Vagina (tissue), 2 donors: ENCODE measurements at places on chromosomes 1 and 21. TPM values are rescaled to one million over a fixed set of nuclear protein-coding genes. Genes with fewer than 3 reads are reported as not detected.

- DNase-seq: no peak
Observed at GRCh38 chr1:48661726-48662463, 114.8 kb downstream of the BEND5 start.

GRCh38 chr1:12640237-12640957 is 3.5 kb upstream of the AADACL4 start:
- DNase-seq: no peak

- no peak for DNase-seq
Observed at GRCh38 chr21:18940791-18941190, 537.2 kb upstream of the TMPRSS15 start.

DNA sequence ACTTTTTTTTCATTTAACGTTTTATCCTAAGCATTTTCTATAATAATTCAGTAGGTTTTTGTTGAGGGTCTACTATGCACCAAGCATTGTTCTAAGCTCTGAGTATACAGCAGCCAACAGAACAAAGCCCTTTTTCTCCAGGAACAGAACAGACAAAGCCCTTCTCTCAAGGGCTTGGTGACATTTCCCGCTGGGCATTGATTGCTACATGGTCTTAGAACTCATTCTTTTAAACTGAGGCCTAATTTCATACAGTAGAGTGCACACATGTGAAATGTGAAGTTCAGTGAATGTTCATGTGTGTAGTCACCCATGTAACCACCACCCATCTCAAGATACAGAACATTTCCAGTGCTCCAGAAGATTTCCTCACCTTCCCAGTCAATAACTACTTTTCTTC is 15.2 kb upstream of the PDIK1L start:
- DNase-seq: no peak

DNA sequence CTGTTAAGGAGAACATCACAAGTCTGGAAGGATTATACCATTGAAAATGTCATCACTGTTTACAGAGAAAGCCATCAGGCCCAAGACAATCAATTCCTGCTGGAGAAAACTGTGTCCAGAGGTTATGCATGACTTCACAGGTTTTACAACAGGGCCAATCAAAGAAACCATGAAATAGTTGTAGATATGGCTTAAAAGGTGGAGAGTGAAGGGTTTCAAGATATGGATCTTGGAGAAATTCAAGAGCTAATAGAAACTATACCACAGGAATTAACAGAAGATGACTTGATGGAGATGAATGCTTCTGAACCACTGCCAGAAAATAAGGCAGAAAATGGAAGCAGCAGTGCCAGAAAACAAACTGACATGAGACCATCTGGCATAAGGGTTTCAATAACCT is 30.2 kb downstream of the USP1 start:
- no peak for DNase-seq

DNA sequence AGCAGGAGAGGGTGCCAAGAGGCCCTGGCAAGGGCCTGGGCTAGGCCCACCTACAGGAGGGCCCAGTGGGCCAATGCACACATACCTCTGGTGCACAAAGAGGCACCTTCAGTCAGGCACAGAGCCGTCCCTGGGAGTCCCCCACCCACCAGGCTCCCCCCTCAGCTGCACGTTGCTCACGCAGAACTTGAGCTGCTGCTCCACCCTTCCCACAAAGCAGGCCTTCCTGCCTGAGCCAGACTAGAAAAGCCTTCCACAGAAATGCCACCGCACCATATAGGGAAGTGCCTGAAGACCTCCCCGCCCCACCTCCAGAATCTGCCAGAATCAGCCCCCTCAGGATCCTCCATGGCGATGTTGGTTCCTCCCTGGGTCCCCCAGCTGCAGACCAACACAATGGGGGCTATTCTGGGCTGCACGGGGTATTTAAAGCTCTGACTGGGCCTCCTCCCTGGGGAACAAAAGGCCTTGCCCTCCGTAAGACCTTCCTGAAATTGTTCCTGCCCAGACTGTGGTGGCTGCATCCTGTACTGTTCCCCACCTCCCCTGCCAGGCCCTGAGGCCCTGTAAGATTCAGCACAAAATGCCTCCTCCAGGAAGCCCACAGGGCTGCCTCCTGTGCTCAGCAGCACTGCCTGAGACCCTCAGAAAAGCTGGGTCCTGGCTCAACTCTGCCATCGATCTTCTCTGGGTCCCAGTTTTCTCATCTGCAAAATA is 27.2 kb downstream of the HSPG2 start:
- DNase-seq: no peak

Gene TLCD4
- 4.4 TPM for total RNA-seq

- no peak for DNase-seq
Observed at GRCh38 chr1:86214605-86215004, 58.0 kb upstream of the COL24A1 start.
